ENCODE measurements at places on chromosomes 2 and 18. TPM values are rescaled to one million over a fixed set of nuclear protein-coding genes. Genes with fewer than 3 reads are reported as not detected.

Gene ERBB4
- total RNA-seq, result 0.34 TPM

Gene CAPN14
- total RNA-seq, result 0.08 TPM

Gene MC4R
- total RNA-seq, result not detected

Gene ACMSD
- not detected for total RNA-seq

Gene DSG1
- not detected for total RNA-seq

GRCh38 chr2:172311921-172312345, 115.5 kb upstream of the ITGA6 start:
- DNase-seq, result no peak

- no peak for DNase-seq
These were observed 17.1 kb upstream of the TEX51 start for GRCh38 chr2:126881591-126881990.

- no peak for DNase-seq
These were observed 357.0 kb upstream of the FANCL start for GRCh38 chr2:58598171-58598570.

DNA sequence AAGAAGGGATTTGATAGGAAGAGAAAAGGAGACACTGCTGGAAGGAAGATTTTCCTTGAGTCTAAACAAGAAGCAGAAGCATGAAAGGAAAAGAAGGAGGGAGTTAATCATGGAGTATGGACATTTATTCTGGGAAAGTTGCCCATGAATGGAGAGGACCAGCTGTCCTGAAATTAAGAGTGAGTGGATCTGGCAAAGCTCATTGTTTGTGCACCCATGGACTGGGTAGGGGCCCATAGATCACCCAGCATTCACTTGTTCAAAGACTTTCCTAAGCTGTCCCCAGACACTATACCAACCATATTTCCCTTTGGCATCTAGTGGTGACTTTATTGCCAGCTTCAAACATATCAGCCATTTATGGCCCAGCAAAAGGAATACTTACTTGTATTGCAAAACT, 422.7 kb downstream of the FBXO15 start:
- no peak for DNase-seq

DNA sequence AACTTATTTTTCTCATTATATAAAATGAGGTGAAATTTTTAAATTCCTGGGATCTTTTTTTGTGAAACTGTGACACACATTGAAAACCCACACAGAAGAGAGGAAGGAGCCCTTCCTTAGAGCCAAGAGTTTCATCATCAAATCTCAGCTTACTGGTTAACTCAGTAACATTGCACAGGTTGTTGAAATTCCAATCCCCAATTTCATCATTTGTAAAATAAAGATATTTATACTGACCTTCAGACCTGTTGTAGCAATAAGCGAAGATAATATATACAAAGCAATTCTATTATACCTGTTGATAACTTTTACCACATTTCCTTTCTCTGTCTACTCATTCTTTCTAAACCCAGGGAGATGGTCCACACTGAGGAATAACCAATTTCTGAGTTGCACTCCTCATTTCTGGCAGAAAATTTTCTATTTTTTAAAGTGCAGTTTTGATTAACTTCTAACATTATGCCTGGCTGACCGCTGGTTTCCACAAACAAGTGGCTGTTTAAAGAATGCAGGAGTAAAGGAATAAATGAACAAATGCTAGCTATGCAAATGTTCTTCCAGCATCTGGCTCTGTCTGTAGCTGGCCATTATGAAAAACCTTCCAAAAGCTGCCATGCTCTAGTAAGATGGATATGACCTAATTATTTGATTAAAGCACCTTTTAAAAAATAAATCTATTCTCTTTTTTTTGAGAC, 105.7 kb upstream of the LINC00305 start:
- DNase-seq, result no peak

DNA sequence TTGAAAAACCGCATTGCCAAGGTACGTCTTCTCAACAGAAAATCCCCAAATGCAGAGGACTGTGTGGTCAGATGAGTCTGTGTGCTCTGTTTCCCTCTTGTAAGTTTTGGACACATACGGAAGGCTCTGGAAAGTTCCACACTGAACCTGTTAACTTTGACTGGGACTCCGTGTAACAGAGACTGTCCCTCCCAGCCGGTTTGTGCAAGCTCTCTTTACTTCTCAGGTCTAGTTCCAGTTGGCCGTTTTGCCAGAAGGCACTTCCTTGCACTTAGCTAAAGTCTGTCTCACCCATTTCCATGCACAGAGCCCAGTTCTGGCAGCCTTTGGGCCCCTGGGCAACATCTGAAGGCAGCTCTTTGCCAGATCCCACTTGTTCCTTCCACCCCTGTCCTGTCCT, 22.0 kb downstream of the EFHD1 start:
- no peak for DNase-seq

All from H1 (cell line).